ENCODE measurements at places on chromosomes 6 and 20. TPM values are rescaled to one million over a fixed set of nuclear protein-coding genes. Genes with fewer than 3 reads are reported as not detected.
A peak's percentile ranks its signal among the peaks of the same experiment; 100 is the strongest.

- peak; percentile 38 for DNase-seq
- peaks cover 13% of the 10 kb centered on the region for H3K4me1 ChIP-seq
- H3K36me3 ChIP-seq = no peaks in the 10 kb centered on the region
- no peak overlapping the region for H3K27ac ChIP-seq
- H3K4me3 ChIP-seq = no peak overlapping the region
Measured at GRCh38 chr6:40631744-40632143, 44.6 kb upstream of the LRFN2 start.

DNA sequence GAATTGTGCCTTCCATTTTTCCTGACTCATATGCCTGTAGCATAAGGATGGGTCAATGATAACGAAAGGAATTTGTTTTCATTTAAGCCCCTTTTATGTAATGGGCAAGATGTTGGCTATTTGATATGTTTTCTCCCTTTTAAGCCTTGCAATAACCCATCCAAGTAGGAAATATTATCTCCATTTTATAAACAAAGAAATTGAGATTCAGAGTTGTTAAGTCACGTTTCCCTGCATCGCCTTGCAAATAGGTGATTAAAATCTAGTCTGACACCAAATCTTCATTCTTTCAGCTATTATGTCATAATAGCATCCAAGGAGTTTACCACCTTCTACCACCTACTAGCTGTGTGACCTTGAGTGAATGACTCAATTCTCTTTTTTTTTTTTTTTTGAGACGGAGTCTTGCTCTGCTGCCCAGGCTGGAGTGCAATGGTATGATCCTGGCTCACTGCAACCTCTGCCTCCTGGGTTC is 7.0 kb downstream of the HNF4A start:
- no peak for DNase-seq
- H3K4me1 ChIP-seq = peaks cover 7% of the 10 kb centered on the region
- no peaks in the 10 kb centered on the region for H3K36me3 ChIP-seq
- H3K27ac ChIP-seq = no peak overlapping the region

DNA sequence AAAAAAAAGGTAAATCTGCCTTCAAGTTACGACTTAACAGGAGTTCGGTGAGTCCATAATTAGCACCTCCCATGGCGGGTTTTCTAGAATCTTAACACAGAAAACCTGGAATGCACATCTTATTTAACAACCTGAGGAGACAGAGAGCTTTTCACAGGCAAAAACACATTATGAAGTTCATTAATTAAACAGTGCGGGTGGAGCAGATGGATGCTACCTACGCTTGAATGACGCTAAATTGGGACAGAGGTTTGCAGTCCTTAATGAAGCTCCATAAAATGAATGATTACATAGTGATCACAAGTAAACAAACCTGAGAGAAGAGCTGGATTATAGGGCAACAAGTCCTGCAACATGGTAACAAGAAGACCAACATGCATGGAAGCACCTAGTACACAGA is 81.0 kb downstream of the INSM1 start:
- no peak for DNase-seq
- H3K4me3 ChIP-seq = no peak overlapping the region
- no peaks in the 10 kb centered on the region for H3K36me3 ChIP-seq
- H3K27ac ChIP-seq = no peak overlapping the region
- no peaks in the 10 kb centered on the region for H3K4me1 ChIP-seq

GRCh38 chr6:117352466-117353081 is 73.2 kb downstream of the ROS1 start:
- no peak overlapping the region for H3K4me3 ChIP-seq
- H3K4me1 ChIP-seq = no peaks in the 10 kb centered on the region
- H3K27ac ChIP-seq = no peak overlapping the region
- DNase-seq = no peak

EYS gene
- total RNA-seq = 0.44 TPM

GRCh38 chr20:42968746-42969145 is 221.0 kb downstream of the PTPRT start:
- no peak overlapping the region for H3K27ac ChIP-seq
- no peak for DNase-seq
- no peak overlapping the region for H3K4me3 ChIP-seq
- H3K4me1 ChIP-seq = no peaks in the 10 kb centered on the region
- H3K36me3 ChIP-seq = no peaks in the 10 kb centered on the region
